KBM-7 (cell line): ENCODE measurements at places on chromosomes 6 and 20.

DNA sequence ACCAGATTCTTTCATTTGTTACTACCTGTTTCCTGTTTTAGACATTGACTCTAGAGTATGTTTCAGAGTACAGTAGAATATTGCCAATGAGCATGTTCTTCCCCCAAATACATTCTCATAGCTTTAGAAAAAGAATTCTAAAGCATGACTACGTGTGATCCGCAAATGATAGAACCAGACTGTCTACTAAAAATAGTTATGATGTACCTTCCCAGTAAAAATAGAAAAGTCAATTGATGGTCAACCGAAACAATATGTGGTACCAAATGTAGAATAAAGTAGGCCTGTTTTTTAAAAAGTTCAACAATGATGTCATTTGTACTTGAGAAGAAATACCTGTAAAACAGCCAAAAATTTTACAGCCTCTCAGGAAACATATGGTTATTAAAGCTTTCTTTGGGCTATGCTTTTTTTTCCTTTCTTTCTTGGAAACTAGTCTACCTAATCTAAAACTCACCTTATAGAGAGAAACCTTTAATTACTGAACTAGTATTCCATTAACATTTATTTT lies 130.1 kb upstream of the MTHFD1L start:
- no peak for DNase-seq

DNA sequence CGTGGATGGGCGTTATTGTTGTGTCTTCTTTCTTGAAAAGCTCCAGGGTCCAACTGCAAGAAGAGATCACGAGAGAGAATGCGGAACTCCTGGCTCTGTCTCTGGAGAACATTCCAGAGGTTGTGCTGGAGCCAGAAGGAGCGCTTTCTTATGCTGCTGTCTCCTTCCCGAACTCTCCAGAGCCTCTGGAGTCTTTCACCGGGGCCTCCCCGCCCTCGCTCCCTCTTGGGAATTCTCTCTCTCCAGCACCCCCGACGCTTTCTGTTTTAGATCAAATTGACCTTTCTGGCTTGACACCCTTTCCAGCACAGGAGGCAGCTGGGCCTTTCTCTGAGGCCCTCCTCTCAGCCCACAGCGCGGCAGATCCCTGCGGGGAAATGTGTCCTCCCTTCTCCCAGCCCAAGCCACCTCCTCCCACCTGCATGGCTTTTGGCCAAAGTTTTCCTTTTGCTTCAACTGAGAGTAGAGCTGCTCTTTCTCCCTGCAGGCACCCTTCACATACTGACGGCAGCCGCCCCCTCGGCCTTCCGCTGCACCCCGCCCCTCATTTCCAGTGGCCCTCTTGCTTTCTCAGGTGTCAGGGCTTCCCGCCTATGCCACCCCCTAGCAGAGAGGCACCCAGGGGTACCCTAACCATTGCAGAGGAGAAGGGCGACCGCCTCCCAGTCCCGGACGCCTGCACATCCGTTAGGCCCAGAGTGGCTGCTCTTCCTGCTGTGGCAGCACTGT lies 6.6 kb upstream of the CCR6 start:
- no peak for DNase-seq

GRCh38 chr20:10129749-10130148 lies 88.9 kb upstream of the SNAP25 start:
- DNase-seq, result no peak

DNA sequence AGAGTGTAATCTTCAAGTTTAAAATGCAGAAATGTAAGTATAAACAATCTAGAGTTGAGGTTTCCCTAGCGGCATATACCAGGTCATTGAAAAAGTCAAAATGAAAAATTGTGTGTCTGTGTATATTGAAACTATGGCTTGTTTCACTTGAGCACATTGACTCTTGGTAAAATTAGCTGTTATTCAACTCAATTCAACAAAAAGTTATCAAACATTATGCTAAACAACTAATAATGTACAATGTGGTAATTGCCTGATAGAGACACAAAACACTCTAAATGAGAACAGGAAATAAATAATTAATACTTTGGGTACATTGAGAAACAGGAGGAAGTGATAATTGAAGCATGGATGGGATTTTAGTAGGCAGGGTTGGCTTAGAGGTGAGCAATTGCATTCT lies 444.8 kb downstream of the CDKAL1 start:
- no peak for DNase-seq

GRCh38 chr6:2734488-2735166 lies 16.1 kb downstream of the MYLK4 start:
- no peak for DNase-seq

DNA sequence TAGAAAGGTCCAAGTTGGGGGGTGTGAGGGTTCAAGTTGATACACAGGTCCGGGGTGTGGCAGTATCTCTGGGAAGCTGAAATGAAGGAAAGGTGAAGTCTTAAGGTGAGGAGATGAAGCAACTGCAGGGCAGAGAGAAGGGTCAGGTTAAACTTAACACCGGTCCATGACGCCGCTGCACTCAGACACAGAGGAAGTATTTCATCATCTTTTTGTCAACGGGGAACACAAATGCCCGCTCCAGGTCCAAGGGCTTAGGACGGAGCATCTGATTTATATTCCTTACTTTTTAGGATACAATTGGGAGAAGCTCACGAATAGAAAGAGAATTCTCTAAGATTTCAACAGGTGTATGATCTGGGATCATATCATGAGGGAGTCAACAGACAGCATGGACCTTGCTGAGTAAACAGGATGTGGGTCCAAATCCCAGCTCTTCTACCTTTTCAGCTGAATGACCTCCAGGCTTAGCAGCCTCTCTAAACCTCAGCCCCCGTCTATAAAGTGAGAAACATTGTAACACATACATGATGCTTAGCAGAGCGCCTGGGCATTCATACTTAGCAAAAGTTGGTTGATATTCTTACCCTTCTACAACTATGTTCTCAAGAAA lies 197.5 kb downstream of the ATXN1 start:
- DNase-seq, result no peak

DNA sequence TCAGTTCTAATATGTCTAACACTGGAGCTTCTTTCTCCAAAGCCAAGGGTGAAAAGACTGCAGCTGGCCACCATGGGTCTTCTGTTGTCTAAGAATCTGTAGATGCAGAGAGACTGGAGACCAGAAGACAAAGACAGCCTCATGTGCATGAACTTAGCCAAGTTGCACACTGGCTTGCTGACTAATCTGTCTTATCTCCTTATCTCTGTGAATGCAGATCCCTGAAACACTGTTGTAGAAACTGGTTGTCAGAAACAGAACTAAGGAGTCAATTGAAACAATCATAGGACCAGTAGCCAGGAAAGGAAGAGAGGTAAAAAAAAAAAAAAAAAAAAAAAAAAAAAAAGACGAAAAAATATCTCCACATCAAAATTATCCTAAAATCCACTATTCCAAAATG lies 109.7 kb downstream of the BFSP1 start:
- no peak for DNase-seq

DNA sequence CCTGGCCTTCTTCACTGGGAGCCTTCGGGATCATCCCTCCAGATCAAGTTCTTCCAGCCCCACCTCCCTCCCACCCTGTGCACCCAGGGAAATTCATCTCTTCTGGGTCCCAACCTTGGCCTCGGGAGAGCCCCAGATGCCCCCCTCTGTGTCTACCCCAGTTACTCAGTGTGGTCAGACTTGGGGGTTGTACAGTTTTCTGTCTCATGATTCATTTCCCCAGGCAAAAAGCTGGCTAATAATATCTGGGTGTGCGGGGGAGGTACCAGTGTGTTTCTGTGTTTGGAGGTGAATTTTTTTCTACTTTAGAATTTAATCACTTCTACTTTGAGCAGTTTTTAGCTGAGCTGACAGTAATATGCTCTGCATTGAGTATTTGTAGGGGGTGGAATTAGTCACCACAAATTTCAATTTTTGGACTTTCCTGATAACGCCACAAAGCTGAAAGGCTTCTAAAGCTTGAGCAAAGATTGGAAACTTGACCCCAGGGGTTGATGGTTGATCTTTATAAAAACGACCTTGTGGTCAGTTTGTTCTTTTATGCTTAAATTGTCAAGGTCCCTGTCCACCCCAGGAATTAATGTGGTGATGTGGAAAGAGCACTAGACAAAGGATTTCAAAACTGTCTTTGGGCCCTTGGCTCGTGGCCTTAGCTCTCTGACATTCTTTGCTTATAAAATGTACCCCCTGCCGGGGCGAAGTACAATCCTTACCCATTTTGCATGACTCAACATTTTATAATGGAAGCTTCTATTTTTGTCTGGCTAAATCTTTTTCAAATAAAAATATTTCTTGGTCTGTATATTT lies 284.7 kb upstream of the TAB2 start:
- no peak for DNase-seq
